Activated CD4-positive, alpha-beta T cell treated with anti-CD3 and anti-CD28 coated beads for 1 hour (primary cell): ENCODE measurements at places on chromosomes 2 and 18.

- no peak for DNase-seq
These were observed 8.3 kb upstream of the TGFA start for GRCh38 chr2:70561893-70562292.

DNA sequence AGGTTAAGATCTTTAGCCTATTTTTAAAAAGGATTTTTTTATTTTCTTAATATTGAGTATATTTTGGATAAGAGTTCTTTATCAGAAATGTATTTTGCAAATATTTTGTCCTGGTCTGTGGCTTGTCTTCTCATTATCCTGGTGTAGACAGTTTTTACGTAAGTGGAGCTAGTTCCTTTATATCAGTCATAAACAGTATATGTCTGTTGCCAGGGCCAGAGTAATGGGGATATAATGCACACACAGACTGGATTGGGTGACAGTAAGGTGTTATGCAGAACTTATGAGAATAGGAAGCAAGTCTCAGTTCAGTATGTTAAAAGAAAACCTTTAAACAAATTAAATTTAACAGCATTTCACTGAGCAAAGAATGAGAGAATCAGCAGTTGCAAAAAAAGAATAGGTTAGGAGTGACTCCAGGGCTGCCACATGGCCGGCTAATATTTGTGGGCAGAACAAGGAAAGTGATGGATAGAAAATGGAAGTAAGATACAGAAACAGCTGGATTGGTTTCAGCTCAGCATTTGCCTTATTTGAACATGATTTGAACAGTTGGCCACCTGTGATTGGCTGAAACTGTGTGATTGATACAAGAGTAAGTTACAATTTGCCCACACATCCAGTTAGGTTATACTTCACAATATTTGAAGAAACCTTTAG lies 61.1 kb upstream of the ZNG1B start:
- DNase-seq = no peak

- DNase-seq = no peak
These were observed 189.0 kb downstream of the PRKCE start for GRCh38 chr2:45840481-45840880.

DNA sequence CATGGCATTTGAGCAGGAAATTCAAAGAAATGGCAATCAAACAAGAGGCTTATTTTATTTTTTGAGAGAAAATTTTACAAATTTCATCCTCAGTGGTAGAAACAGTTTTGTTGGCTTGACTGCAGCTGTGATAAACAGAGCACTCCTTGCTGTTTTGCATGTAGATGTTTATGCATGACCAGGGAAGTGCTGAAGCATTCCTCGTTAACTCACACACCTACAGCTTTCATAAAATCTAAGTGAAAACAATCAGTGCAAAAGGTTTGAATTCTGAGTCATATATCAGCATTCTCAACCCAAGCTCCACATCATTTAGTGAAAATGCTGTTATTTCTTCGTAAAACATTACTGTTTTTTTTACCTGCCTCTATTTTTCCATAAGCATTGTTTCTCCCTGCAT lies 146.6 kb upstream of the CCDC68 start:
- no peak for DNase-seq

DNA sequence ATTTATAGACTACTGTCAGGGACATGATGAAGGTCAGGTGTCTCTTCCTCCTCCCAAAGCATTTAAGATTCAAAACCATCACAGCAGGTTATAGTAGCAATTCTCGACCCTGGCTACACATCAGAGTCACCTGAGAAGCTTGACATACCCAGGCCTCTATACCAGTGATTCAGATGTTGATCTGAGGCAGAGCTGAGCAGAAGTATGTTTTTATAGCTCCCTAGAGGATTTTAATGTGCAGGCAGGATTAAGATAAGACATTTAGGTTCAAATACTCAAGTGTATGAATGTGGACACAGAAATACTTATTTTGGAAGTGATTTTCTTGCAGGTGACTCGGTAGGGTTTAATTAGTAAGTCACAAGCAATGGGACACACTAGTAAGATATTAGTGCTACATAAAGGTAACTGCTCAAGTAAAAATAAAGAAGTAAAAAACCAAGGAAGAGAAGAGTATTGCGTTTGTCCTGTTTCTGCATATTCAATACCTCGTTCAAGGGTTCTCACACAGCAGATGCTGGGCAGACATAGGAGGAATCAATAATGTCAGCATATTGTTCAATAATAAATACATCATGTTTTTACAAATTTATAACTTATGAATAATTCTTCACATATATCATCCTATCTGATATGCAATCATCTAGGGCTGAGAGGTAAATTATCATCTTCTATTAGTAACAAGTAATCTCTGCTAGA lies 7.0 kb downstream of the GCFC2 start:
- no peak for DNase-seq

GRCh38 chr2:216545359-216545758 lies 46.7 kb downstream of the RPL37A start:
- DNase-seq = no peak

DNA sequence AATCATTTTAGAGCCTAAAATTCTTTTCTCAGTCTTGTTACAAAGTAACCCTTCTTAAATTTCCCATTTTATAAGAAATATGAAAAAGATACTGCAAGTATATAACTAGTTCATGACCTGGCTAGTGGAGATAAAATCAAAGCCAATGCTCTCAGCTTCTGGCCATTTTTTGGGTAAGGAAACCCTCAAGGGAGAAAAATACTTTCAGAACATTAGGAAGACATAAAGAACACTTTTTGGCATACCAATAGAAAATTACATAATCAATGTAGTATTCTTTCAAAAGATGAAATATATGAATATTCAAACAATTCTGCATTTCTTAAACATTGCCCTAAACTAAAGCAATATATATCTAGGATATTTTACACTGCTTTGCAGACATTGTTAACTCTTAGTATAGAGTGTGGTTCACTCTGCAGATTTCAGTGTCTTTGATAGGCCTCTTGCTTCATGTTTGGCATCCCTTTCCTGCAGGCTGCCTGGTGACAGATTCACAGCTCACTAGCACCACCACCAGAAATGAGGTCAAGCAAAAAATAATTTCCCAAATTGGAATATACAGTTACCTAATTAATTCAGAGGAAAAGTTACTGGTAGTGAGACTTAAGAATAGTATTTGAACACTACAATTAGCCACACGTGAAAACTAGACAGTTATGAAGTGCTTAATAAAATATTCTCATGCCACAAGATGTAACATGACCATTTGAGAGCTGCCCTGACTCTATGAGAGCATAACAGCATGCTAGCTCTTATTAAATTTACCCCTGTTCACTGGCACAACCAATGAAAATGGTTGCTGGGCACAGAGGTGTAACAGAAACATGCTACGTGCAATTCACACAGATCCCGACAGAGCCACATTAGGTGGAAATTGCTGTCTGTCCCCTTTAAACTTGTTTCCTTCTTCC lies 36.0 kb downstream of the PAIP2B start:
- no peak for DNase-seq

DNA sequence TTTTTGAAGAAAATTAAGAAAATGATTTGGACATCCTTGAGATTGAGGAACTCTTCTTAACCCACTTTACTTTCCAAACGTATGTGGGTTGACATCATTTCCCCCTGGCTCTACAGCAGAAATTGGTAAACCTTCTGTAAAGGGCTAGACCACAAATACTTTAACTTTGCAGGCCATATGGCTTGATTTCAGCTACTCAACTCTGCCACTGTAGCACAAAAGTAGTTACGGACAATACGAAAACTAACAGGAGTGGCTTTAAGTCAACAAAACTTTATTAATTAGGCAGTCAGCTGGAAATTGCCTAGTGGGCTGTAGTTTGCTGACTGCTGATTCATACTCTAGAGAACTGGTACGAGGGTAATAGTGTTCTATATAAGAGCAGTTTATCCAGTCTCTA lies 83.2 kb upstream of the DTNB start:
- DNase-seq = no peak

- no peak for DNase-seq
These were observed 12.9 kb upstream of the GEMIN6 start for GRCh38 chr2:38765149-38765548.

GRCh38 chr2:126774761-126775160 lies 118.8 kb downstream of the GYPC start:
- no peak for DNase-seq

GRCh38 chr2:6358985-6359384 lies 506.7 kb downstream of the CMPK2 start:
- no peak for DNase-seq

DNA sequence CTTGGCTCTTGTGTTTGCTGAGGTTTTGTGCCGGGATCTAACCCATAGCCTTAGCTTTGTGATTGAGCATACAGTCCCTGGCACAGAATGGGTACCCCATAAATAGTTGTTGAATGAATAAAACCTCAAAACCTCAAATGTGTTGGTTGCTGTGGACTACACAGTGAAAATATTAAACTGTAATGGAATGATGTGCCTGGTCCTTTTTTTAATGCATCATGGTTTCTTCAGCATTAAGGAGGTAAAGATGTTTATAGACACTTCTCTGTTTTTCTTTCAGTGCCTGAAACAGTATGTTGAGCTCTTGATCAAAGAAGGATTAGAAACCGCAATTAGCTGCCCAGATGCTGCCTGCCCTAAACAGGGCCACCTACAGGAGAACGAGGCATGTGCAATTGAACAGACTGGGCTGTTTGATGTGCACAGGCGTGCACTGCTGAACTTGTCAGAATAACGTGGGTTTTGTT lies 97.0 kb downstream of the RNF144A start:
- no peak for DNase-seq

DNA sequence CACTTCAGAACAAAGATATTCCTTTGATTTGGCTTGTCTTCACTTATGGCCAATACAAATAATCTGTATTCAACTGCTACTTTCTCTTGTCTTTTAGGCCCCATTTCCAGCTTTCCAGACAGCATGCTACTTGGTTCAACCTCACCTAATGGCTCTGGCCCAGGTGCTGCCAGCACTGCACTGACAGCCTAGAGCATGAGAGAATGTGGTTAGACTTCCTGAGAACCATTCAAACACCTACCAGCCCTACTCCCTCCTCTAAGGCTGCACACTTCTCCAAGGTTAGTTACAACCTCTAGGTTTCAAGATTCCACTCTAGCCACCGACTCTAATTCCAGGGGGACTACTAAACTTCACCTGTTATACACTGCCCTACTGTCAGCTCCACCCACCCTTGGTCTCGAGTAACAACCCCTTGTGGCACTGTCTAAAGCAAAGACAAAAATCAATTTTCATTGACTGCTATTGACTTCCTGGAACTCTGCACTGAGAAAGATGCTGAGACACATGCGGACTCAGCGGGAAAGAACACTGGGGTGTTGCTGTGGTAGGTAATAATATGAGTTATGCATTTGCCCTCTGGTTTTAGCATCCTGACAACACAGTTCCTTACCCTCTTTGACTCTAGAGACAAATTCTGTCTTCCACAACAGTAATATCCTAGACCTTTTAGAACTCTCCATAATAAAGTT lies 38.2 kb downstream of the PLEKHM3 start:
- no peak for DNase-seq

DNA sequence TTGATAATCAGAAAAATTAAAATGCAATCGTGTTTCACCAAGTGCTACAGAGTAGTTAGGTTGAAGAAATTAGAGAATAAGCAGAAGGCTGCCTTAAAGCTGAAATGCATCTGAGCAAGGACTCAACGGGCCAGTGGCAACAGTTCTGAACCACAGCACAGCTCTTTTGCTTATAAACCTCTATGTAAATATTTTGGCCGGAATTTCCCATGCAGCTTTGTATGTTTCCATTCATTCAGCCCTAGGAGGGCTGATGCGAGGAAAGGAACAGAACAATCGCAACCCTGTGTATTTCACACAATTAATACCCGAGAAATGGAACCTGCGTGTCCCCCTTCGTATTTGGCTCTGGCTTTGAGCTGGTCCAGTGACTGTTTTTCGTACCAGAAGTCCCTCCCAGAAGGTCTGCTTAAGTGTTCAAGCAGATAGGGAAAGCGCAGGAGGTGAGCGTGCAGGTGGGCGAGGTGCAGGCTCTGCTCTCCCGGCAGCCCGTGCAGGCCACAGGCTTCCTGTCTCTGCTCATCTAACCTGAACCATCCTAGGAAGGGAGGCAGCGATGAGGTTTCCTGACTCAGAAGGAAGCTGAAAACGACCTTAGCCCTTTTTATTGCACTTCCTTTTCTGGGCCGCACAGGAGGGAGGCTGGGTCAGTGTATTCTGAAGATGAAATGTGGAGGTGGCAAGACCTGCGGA lies 67.3 kb downstream of the ASB1 start:
- DNase-seq = no peak
